ENCODE measurements at places on chromosomes 2 and 18.
A peak's percentile ranks its signal among the peaks of the same experiment; 100 is the strongest.

DNA sequence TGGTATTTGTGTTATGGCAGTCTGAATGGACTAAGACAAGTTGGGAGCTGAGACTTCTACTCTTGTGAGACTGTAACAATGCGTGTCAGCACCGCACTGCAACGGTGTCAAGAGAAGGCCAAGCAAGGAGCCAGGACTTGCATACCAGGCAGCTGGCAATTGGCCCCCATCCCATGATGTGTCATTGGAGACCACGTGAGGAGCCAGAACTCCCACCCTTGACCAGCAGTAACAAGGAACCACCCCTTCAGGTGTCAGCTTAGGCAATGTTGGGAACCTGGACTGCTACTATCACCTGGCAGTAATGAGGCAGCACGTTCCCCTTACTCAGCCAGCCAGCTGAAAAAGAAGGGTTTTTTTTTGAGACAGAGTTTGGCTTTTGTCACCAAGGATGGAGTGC, 32.7 kb upstream of the AGFG1 start:
- no peak for DNase-seq

GRCh38 chr2:133434959-133435668, 133.1 kb downstream of the NCKAP5 start:
- DNase-seq: peak; percentile 84

GRCh38 chr2:120919771-120920453, 184.2 kb downstream of the GLI2 start:
- no peak for DNase-seq

GRCh38 chr2:238506371-238507068, 79.8 kb downstream of the ASB1 start:
- no peak for DNase-seq

GRCh38 chr2:160628811-160629210, 135.2 kb upstream of the RBMS1 start:
- no peak for DNase-seq

- DNase-seq: no peak
Measured at GRCh38 chr2:143217512-143218115, 88.4 kb downstream of the ARHGAP15 start.
